ENCODE measurements at places on chromosomes 4 and X. TPM values are rescaled to one million over a fixed set of nuclear protein-coding genes. Genes with fewer than 3 reads are reported as not detected.

Gene CSN1S1
- not detected for total RNA-seq

Gene GABRE
- total RNA-seq: not detected

Gene SAGE1
- total RNA-seq: not detected

Gene WWC2
- 0.20 TPM for total RNA-seq
